ENCODE measurements at places on chromosomes 3 and 15. TPM values are rescaled to one million over a fixed set of nuclear protein-coding genes. Genes with fewer than 3 reads are reported as not detected.

DNA sequence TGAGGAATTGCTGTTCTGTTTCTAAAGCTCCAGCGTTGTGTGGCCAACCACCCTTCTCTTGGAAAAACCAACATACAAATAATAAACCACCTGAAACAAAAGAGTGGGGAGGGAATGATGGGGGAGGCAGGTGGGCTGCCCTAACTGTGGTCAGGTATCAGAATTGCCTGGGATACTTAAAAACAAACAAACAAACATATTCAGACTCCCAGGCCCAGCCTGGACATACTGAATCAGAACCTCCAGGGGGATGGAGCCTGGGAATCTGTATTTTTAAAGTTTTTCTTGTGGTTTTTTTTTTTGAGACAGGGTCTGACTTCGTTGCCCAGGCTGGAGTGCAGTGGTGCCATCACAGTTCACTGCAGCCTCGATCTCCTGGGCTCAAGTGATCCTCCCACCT is 4.4 kb downstream of the SLC6A6 start:
- no peak for DNase-seq

GRCh38 chr15:75835990-75836958 is 7.0 kb upstream of the UBE2Q2 start:
- no peak for DNase-seq

DNA sequence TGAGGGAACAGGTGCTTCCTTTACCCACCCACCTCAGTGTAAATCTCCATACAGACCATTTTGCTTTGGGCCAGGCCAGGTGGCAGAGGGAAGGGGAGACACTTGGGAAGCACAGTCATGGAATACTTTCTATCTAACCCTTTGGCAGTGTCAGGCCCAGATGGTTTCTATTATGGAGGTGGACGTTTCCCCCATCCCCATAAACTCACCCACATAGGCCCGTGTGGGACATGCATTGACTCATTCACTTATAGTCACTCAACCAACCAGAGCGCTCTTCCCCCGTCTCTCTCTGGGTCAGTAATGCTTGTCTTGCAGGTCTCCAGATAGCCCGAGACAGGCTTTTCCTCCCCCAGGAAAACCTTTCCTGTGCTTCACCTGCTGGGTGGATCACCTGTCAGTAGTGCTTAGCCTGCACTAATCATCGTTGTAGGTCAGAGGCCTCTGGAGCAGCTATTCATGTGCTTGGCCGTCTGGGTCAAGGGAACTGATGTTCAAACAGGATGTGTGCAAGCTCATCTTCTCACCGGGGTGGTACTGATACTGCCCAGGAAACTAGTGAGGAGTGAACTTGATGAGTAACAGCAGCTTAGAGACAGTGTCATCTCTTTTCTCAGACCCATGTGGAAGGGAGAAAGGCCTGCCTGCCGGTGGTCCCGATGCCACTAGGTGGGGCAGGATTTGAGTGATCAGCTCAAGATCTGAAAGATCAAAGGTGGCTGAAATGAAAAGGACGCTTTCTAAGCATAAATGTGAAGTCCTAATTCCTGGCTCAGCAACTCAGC is 67.1 kb downstream of the CEMIP start:
- no peak for DNase-seq

DNA sequence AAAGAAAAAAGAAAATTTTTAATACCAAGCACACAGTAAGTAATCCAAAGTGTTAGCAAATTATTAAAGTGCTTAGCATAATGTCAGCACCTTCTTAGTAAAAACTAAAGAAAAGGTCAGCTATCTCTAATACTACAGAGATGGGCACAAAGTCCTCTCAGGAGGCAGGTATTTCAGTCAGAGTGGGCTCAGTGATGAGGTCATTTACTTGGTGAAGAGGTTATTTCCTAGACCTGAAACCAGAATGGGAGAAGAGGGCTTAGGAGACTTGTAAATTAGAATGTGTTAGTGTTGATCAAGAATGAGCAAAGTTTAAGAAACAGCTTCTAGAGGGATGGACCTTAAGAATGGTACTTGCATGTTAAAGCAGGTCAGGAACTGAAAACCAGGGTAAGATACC is 8.7 kb upstream of the PKM start:
- no peak for DNase-seq

DNA sequence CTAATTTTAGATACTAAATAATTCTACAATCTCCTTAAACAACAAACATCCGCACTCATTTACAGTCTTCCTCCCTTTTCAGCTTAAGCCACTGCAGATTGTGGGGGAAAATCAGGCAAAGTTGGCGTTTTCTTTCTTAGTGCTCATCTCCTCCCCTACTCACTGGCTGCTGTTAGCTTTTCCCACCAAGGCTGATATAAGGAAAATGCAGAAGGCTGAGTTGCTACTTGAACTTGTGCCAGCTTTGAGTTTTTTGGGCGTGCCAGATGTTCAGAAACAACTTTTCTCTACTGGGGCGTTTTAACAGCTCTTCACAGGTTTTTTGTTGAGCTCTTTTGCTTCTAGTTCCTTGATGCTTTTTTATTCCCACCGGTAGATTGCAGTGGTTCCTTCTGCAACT is 222.0 kb downstream of the PYDC2 start:
- DNase-seq: no peak

Gene TMIE
- polyA plus RNA-seq: 0.09 TPM

GRCh38 chr3:157672061-157672460 is 168.8 kb upstream of the VEPH1 start:
- no peak for DNase-seq

DNA sequence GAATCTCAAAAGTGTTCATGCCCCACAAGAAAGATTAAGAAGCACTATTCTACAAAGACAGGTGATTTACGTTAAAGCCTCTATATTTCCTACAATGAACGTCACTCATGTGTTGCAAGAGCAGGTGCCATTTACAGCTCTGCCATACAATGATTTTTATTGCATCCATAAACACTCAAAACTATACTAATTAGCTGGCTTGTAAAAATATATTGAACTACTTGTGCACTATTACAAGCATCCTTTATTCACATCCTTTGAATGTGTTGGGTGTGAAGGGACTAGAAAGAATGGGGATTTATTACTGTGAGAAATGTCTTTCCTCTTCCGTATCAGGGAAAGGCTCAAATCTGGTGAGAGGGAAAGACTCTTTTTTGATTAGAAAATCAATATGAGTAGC is 50.7 kb upstream of the C3orf49 start:
- no peak for DNase-seq

Gene TMEM42
- 8.3 TPM for polyA plus RNA-seq

Gene SUCNR1
- polyA plus RNA-seq: not detected

DNA sequence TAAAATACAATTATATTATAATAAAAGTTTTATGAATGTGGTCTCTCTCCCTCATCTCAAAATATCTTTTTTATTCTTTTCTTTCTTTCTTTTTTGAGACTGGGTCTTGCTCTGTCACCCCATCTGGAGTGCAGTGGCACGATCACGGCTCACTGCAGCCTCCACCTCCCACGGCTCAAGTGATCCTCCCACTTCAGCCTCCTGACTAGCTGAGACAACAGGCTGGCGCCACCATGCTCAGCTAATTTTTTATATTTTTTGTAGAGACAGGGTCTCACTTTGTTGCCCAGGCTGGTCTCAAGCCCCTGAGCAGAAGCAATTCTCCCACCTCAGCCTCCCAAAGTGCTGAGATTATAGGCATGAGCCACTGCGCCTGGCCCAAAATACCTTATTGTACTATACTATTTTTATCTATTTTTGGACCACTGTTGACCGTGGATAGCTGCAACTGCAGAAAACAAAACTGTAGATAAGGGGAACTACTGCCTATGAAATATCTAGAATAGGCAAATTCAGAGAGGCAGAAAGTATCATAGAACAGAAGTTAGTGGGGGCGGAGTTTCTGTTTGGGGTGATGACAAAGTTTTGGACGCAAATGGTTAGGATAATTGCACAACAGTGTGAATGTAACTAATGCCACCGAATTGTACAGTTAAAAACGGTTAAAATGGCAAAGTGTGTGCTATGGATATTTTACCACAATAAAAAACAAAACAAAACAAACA is 66.6 kb downstream of the SLC12A8 start:
- DNase-seq: no peak

- no peak for DNase-seq
Observed at GRCh38 chr3:97613139-97613538, 151.4 kb upstream of the ARL6 start.

GRCh38 chr3:33729993-33730392 is 11.9 kb upstream of the CLASP2 start:
- DNase-seq: no peak

Gene PRSS50
- polyA plus RNA-seq: not detected

DNA sequence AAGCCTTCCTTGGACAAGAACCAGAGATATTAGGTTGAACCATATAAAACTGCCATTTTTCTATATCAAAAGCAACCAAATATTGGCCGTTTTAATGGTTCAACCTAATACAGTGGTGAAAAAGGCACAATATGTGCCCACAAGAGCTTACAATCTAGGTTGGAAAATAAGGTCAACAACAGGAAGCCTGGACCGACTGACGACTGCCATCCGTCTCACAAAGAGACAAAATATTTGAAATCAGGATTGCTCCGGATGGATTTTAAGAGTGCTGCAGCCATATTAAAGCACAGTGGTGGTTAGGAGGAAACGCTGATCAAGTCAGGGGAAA is 1.4 kb downstream of the AHSG start:
- DNase-seq: no peak

Gene IQCF2
- not detected for polyA plus RNA-seq

Gene ONECUT1
- polyA plus RNA-seq: not detected

Gene SMC4
- polyA plus RNA-seq: 35.7 TPM

Gene SCN5A
- 0.08 TPM for polyA plus RNA-seq

DNA sequence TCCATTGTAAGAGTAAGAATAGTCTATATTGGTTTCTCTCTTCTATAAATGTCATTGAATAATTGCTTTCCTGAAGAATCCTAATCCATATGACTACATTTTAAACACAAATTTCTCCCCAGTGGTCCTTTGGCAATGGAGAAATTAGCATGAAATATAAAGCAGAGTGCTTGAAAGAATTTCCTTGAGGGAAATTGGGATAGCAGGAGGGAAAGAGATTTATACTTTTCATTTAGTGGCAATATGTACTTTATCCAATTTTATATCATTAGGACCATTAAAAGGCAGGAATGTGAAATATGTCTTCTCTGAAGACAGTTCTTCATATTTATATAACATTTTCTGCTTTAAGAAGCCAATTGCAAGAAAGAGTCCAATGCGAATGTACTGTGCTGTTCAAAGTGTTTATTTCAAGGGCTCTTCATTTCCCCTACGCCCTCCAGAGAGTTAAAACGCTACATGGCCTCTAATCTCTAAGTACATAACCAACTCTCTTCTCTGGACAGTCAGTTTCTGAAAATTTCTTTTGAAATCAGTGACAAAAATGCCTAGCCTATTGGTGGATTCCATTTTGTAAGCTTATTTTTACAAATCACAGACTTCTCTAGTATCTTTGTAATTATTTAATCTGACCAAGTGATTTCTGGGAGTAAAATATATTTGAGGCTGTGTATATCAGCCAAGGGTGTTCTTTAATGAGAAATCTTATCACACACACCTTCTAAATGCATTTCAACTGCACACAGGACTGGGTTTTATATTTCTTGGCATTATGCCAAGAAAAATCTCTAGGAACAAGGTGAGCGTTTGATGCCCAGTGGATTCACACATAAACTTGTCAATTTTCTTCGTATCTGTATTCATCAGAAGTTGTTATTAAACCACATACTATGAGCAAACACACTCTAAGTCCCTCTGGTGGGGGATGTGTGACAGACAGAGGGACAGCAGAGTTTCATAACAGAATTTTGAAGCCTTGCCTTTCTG is 51.2 kb downstream of the KCNAB1 start:
- no peak for DNase-seq

- no peak for DNase-seq
Observed at GRCh38 chr3:6622260-6622659, 238.7 kb upstream of the GRM7 start.

DNA sequence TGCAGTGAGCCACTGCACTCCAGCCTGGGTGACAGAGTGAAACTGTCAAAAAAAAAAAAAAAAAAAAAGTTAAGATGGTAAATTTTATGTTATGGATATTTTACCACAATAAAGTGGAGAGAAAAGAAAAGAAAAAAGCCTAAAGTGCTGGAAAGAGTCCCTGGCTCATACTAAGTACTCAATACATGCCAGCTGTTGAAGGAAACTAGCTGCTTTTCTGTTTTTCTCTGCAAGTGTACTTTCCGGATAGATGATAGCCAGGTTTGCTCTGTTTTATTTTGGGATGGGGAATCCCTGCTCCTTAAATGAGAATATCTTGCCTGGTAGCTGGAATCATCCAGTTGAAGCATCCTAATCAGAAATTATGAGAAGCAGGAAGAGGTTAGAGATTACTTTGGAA is 10.9 kb downstream of the EID1 start:
- DNase-seq: no peak

Gene ABHD6
- polyA plus RNA-seq: 7.1 TPM

Gene GOLGA8J
- not detected for polyA plus RNA-seq

Gene ADGRG7
- 0.07 TPM for polyA plus RNA-seq

DNA sequence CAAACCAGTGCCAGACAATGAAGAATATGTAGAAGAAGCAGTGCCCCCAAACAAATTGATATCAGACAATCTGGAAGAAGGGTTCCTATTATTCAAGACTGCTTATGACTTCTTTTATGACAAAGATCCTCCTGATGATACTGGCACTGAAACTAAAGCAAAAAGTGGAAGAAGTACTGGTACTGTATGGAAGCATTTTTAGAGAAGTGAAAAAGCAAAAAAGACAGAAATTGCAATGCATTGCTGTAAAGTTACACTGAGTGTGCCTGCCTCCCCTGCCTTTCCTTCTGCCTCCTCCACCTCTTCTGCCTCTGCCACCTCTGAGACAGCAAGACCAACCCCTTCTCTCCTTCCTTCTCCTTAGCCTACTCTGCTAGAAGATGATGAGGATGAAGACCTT is 167.6 kb downstream of the PLCL2 start:
- no peak for DNase-seq

- peak; percentile 72 for DNase-seq
Observed at GRCh38 chr3:100650651-100651619, 41.5 kb downstream of the ADGRG7 start.

Gene CHRM5
- 0.02 TPM for polyA plus RNA-seq

- DNase-seq: peak; percentile 6
Observed at GRCh38 chr3:175433026-175433674, 574.0 kb downstream of the NAALADL2 start.

DNA sequence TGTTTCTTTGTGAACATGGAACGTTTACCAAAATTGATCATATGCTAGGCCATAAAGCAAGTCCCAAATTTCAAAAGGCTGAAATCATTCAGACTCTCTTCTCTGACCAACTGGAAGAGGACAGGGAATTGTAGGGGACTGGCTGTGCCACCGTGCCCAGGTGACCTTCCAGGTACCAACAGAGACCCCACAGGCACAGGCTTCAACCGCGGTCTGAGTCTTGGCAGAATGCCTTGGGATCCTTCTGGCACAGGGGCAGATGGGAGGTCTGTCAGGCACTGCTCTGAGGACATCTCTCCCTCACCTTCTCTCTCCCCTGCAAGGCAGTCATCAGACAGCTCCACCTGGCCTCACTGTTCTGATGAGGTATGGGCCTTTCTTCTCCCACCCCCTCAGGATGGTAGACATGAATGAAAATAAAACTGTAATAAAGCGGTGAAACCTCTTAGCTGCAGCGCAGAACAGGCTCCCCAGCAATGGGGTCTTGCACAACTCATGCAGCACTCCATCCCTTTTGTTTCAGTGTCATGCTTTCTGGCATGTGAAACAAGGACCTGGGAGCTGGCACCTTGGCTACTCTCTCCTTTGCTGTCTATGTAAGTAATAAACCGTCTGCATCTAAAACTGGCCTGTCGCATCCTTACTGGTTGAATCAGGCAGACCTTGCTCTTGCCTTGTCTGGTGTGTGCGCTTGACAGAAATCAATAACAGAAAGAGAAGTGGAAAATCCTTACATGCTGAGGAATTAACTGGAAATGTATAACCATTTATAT is 289.2 kb downstream of the KLF13 start:
- no peak for DNase-seq

Gene RETNLB
- not detected for polyA plus RNA-seq

Gene BFSP2
- not detected for polyA plus RNA-seq

GRCh38 chr3:126226374-126226773 is 46.0 kb upstream of the ALDH1L1 start:
- DNase-seq: no peak
